ENCODE measurements at places on chromosomes 13 and 19. TPM values are rescaled to one million over a fixed set of nuclear protein-coding genes. Genes with fewer than 3 reads are reported as not detected.

The C1QTNF9B gene
- not detected for total RNA-seq

The CEACAM1 gene
- total RNA-seq: 0.62 TPM

The PSG11 gene
- 0.49 TPM for total RNA-seq

The ATP4B gene
- total RNA-seq: not detected

The PSG6 gene
- 0.89 TPM for total RNA-seq

The SULT2B1 gene
- total RNA-seq: not detected

The SLC7A10 gene
- not detected for total RNA-seq

The NUP58 gene
- 72.1 TPM for total RNA-seq

The FAM83E gene
- total RNA-seq: not detected

The ERICH4 gene
- total RNA-seq: not detected

The ZNF536 gene
- total RNA-seq: not detected

The ZNF607 gene
- total RNA-seq: 4.8 TPM

The SPRED3 gene
- total RNA-seq: 3.5 TPM

Measured in M059J (cell line).